ENCODE measurements at places on chromosomes 13 and 19.

DNA sequence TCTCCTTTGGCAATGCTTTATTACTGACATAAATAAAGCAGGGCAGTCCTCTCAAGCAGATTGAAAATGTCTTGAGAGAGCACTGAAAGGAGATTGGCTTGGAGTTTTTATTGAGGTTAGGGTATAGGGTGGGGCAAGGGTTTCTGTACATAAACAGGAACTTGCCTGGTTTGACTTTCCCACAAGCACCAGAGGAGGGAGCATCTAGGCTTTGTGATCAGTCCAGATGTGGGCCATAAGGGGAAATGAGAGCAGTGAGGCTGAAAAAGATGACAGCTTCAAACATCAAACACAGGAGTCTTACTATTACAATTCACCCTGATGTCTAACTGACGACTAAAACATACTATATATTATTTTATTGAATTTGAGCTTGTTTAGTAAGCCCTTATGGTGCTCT is 260.9 kb downstream of the MTUS2 start:
- DNase-seq = peak; percentile 32

DNA sequence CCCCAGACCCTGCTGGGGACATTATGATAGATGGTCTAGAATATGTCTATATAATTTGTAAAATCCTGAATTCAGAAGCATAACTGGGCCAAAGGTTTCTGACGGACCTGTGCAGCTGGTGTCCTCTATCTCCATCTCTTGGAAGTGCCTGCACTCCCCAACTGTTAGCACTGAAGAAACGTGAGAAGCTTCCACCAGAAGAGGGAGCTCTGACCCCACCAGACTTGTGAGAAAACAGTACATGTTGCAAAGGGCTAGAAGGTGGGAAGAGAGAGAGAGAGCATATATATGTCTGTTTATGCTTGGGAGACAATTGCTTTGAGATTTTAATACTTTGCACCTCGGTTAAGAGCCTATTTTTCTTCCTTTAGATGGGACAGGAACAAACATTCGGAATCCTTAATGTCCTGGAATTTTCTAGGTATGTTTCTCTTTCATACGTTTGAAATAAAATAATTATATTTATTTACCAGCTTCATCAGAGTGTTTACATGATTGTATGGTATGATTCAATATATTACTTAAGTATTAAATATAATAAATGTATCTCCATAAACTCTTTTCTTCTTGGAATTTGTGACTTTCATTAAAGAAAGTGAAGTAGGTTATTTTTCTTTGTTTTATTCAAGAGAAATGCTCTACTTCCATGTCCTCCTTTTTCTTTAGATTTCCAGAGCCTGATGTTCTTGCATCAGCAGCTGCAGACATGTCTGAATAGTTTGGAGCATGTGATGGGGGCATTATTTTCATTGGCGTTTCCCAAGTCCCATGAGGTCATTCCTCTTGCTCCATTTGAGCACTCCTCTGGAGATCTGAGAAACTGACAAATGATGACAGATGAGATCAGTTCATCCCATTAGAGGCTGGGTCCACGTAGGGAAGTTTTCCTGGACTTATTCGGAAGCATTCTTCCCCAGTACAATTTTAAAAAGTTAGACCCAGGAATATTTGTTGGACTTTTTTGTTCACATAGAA is 202.9 kb downstream of the ATP8A2 start:
- DNase-seq = peak; percentile 91

DNA sequence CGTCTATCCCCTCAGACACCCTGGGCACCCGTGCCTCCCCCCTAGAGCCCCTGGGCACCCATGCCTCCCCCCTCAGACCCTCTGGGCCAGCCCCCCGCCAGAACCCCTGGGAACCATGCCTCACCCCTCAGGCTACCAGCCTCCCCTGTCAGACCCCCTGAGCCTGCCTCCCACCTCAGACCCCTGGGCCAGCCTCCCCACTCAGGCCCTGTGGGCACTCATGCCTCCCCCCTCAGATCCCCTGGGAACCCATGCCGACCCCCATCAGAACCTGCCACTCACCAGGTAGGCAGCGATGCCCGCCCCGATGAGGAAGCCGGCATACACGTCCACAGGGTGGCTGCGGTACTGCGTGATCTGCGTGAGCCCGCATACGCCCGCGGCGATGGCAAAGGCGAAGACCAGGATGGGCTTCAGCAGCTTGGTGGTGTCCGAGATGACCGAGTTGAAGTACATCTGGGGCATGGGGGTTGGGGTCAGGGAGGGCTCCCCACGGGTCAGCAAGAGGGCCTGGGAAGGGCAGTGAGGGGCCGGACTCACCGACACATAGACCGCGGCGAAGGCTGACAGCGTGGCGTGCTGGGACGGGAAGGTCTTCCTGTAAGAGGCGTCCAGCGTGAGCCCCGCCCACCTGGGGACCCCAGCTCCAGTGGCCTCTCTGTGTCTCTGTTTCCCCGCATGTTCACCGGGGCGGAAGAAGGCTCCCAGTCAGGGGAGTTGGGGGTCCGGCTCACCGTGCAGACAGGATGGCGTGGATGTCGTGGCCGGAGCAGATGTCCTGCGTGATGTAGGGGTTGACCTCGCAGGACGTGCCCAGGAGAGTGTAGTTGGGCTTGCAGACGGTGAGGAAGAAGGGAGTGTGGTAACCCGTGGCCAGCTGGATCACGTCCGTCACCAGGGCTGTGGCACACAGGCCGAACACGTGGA is 7.3 kb downstream of the PLPPR3 start:
- DNase-seq = no peak

GRCh38 chr13:80048030-80048429 is 292.9 kb downstream of the SPRY2 start:
- DNase-seq = no peak

DNA sequence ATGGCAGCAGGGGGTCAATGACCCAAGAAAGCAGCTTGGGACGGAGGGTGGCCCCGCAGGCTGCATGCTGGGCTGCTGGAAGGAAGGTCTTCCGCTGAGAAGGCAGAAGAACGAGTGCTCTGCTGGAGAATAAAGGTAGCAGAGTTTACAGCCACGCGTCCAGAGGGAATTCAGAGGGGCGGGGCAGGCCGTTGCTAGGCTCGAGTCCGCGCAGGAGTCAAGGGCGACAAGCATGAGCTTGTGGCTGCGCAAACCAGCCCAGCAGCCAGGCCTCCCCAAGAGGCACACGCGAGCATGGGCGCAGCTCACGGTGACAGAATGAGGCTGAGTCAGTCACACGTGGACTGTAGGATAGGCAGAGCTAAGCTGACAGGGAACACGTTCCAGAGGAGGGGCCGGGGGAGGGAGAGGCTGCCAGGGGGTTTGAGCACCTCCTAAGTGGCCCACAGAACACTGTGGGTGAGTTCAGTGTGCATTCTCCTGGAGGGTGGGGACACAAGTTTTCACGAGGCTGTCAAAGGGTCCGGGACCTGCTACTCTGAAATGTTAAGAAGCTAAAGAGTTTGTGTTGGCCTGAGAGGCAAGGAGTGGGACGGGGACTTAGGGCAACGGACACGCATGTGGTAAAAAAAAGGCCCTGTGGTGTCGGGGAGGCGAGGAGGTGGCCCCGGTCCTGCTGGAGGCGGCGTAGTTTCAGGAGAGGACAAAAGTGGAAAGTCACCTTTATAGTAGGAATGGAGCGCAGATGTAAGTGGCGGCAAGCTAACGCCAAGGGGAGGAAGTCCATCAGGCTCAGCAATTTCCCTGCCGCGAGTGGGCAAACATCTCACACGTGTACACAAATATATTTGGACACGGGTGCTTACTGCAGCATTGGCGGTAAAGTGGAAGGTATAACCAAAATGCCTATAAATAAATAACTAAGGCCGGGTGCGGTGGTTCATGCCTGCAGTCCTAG is 17.7 kb downstream of the RFX2 start:
- DNase-seq = peak; percentile 89

GRCh38 chr13:50026788-50027473 is 11.7 kb downstream of the KCNRG start:
- DNase-seq = no peak

- DNase-seq = no peak
Measured at GRCh38 chr13:49185264-49185663, 34.9 kb upstream of the MLNR start.

DNA sequence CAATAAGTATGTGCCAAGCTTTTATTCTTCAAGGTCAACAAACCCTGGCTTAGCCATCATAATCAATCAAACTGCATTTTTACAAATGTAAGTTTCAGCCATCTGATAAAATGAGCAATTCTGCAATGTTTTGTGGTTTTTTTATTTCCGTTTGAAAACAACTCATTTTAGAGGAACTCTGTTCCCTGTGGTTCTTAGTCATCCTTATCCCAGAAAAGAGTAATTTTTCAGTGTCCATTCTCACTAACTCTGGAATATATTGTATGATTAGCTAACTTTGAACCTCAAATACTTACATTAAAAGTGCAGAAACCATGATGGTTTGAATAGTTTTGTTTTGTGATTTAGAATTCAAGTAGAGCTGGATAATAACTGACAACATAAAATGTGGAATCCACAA is 87.6 kb downstream of the IRS2 start:
- no peak for DNase-seq

DNA sequence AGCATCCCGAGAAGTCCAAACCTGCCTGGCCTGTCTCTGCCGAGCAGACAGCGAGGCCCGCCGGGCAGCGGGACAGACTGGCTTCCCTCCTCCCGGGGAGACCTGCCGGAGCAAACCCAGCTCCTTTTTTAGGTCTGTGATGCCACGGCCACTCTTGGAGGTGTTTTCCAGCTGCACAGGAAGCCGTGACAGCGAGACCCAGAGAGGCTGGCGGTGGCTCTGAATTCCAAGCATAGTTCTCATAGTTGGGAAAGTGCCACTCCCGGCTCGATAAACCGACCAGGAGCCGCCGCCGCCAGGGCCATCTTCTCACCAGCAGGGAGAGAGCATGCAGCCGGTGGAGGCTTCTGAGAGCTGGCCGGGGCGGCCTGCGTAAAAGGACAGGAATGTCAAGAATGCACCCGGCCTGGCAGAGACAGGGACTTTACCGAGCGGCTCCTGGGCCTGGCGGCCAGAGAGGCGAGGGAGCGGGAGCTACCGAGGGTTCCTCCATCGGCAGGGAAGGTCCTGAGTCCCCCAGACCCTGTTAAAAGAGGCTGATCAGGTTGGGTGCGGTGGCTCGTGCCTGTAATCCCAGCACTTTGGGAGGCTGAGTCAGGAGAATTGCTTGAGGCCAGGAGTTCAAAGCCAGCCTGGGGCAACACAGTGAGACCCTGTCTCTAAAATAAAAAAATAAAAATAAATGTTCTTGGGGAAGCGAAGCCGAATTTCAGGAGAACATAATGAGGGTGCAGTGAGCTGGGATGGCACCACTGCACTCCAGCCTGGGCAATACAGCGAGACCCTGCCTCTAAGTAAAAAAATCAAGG is 64.9 kb downstream of the GADD45B start:
- DNase-seq = peak; percentile 72

GRCh38 chr13:111626371-111627305 is 306.2 kb downstream of the TEX29 start:
- no peak for DNase-seq

DNA sequence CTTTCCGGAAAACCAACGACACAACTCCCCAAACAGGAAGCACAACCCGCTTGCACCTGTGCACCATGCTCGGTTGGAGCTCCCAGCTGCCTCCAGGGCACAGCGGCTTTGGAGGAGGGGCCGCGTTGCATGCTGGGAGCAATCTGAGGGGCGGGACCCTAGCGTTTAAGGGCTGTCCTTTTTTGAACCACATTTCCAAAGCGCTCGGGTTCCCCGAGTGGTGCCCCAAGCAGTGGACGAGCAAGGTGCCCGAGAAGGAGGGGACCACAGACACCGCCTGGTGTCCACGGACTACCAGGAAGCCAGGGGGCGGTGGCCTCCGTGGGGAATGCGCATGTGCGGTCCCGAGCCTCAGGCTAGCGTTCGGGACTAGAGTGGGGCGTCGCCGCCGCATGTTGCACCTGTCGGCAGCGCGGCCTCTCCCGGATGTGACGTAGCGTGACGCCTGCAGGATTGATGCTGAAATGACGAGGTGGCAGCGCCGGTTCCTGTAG is 11.9 kb upstream of the ZNF57 start:
- DNase-seq = peak; percentile 18

Measured in T47D (cell line).